ENCODE measurements at places on chromosomes 2 and 18.

GRCh38 chr2:3390041-3390440 lies 10.5 kb downstream of the TRAPPC12 start:
- DNase-seq, result no peak

DNA sequence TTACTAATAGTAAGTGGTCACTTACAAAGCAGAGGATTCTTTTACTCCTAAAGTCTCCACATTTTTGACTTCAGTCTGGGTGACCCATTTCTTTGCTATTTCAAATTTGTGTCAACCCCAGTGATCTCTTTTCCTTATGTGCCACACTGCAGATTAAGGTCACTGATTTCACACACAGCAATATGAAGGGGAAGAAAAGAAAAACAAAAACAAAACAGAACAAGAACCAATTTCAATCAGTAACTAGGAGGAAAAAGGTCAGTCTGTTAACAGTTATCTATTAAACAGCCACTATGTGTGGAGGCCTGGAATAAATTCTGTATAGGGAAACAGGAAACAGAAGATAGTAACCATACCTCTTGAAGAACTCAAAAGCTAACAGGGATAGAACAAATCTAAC lies 72.0 kb upstream of the ACVR2A start:
- DNase-seq, result no peak

DNA sequence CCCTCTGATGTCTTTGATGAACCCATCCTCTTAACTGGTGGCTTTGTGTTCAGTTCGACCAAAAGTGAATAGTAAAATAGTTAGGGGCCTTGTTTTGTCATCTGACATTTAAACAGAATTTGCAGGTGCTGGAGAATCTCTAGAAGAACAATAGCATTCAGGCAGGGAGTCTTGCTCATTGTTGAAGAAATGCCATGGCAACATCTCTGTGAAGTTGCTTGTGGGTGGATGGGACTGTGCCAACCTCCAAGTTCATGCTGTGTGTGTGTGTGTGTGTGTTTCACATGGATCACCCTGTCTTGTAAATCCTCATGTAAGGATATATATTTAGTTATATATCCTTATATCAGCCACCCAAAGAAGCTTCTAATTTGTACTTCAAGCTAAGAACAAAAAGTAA lies 66.7 kb downstream of the SKA1 start:
- DNase-seq, result peak; percentile 67

GRCh38 chr2:147364597-147364996 lies 480.2 kb upstream of the ACVR2A start:
- no peak for DNase-seq

DNA sequence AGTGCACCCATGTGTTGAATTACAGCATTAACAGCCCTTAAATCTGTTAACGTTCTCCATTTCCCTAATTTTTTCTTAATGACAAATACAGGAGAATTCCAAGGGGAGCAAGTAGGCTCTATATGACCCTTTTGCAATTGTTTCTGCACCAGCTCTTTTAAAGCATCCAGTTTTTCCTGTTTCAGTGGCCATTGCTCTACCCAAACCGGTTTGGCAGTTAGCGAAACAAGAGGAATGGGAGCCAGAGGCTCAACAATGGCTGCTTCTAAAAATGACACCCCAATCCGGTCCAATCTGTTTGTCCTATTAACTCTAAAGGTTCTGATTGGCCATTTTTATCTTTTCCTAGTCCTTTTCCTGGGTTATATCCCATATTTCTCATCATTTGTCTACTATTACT lies 15.1 kb upstream of the SUCLG1 start:
- DNase-seq, result no peak

- no peak for DNase-seq
Measured at GRCh38 chr18:49178736-49179135, 228.0 kb upstream of the SMAD7 start.

DNA sequence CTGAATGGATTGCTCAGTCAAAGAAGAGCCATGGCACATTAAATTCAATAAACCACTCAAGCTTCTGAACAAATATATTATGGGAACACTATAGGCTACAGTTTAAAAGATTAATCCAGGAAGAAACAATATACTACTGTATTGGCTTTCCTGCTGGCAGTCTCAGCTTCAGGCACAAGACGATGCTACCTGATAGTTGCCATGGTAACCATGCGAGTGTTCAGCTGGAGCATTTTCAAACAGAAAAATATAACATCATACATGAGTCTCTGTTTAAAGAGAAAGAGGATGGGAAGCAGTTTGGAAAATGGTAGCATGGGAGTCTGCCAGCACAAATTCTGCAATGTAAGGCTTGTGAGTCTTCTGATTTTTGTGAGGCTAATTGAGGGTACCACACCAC lies 65.9 kb upstream of the CPO start:
- DNase-seq, result no peak

DNA sequence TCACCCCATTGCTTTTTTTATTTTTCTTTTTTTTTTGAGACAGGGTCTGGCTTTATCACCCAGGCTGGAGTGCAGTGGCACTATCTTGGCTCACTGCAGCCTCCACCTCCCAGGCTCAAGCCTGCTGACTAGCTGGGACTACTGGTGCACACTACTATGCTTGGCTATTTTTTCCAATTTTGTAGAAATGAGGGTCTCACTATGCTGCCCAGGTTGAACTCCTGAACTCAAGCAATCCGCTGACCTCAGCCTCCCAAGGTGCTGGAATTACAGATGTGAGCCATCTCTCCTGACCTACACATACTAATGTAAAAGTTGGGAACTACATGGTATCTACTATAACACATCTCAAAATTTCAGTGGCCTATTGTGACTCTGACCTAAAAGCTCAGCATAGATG lies 101.2 kb downstream of the FMNL2 start:
- no peak for DNase-seq

DNA sequence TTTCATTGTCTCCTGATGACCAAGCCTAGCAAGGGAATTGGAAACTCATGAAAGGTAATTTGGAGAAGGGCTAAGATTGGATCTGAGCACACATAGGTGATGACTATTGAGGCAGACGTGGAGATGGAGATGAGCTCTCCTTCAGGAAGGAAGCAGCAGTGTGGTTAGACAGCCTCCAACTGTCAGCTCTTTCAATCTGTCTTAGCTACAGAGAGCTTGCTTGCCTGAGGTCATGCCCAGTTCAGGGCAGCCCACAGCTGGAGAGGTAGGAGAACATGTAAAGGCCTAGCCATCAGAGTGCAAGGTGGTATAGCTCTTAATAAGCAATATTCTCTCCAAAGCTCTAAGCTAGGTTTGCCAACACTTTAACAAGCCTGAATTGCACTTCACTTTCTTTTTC lies 79.2 kb downstream of the THSD7B start:
- no peak for DNase-seq

- DNase-seq, result no peak
Measured at GRCh38 chr2:214127571-214127970, 283.3 kb upstream of the VWC2L start.

GRCh38 chr2:88575051-88575450 lies 52.2 kb downstream of the EIF2AK3 start:
- no peak for DNase-seq

DNA sequence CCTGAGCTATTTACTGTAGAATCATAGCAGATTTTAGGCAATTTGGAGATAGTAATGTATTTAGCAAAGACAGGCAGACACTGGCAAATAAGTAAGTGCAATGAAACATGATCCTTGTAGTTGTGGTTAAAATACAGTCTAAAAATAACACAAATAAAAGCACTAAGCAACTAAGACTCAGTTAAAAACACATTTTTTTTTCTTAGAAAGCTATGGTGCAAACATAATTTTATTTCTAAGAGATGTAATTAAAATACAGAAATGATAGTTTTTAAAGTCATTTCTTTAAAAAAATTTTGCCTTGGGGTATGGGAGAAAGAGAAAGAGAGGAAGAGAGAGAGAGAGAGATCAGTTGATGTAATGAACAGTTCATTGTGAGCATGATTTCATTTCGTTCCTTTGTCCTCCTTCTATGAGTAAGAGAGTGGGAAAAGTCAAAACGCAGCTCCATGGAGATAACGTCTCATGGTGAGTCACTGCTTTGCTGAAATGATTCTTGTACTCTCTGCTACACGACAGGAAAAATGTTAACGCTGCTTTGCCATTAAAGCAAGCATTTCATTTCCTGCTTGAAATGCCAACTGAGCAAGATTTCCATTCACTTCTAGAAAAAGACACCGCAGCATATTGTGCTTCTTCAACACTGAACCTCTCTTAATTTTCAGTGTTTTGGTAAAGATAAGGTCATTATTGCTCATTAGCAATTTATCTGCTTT lies 61.3 kb upstream of the PGAP1 start:
- peak; percentile 9 for DNase-seq

GRCh38 chr2:17873021-17873420 lies 5.4 kb upstream of the KCNS3 start:
- no peak for DNase-seq

DNA sequence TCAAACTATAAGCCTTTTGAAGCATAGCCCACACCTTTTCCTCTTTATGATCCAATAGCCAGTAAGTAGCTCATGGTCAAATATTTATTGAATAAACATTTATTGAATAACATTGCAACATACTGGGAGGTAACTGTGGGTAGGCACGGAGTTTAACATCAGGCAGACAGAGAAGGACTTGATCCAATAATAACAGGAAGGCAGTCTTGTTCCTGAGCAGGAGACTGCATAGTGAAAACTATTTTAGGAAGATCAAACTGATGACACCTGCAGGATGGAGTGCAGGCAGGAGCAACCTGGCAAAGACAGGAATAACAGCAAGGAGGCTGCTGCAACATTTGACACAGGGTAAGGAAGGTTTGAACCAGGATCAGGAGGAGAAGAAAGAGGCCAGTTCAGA lies 3.1 kb upstream of the DCTN1 start:
- no peak for DNase-seq

DNA sequence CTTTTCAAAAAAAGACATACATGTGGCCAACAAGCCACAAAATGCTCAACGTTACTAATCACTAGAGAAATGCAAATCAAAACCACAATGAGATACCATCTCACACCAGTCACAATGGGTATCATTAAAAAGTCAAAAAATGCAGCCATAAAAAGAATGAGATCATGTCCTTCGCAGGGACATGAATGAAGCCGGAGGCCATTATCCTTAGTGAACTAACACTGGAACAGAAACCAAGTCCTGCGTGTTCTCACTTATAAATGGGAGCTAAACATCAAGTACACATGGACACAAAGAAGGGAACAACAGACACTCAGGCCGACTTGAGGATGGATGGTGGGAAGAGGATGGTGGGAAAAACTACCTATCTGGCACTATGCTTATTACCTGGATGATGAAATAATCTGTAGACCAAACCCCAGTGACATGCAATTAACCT lies 17.8 kb upstream of the ATL2 start:
- no peak for DNase-seq

DNA sequence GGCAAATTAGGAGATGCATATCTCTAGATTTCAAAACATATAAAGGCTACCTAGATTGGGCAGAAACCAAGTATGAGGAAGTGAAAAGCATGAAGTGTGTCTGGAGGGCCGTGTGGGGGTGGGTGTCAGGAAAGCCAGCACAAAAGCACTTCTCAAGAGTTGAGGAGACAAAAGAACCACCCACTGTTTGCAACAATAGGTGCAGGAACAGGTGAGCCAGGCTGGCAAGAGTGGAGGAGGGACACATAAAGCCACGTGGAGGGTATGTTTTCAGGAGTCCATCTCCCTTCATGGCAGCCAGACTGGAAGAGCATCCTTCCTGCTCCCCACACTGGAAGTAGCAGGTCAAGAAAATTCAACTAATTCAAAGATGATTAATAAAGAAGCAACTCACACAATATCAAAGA lies 96.4 kb downstream of the CERS6 start:
- no peak for DNase-seq

DNA sequence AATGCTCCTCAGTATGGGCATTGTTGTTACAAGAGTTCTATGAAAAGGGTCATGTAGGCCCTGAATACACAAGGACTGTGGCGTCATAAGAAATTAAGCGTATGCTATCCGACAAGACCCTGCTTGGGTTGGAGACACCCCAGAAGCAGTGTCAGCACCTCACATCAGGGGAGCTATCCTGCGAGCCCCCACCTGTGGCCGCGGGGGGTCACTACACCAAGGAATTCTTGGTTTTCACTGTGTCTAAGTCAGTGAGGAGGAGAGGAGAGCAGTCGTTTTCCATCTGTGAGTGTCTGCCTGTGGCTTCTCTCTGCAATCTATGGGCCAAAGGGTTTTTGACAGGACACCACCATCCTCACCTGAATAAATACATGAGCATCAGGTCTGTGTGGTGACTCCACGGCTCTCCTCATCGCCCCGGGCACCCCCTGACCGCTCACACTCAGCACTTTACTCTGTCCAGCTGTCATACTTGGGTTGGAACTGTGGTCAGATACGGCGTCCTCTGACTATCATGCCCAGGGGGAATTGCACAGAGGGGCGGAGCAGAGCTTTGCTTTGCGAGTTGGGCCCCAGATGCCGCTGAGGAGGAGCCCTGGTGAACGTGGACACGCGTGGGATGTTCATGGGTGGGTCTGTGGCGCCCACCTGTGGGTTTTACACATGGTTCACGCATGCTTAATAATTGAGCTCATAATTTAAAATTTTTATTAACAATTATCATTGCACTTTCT lies 235.5 kb downstream of the MYT1L start:
- no peak for DNase-seq

- no peak for DNase-seq
Measured at GRCh38 chr2:63876311-63876710, 34.6 kb downstream of the UGP2 start.
